Amniotic epithelial cell (primary cell): ENCODE measurements at places on chromosomes 4 and X.

- peak; percentile 36 for DNase-seq
Measured at GRCh38 chr4:69910016-69910782, 20.7 kb upstream of the CSN1S1 start.

- no peak for DNase-seq
Measured at GRCh38 chr4:150149381-150149780, 71.1 kb downstream of the DCLK2 start.

DNA sequence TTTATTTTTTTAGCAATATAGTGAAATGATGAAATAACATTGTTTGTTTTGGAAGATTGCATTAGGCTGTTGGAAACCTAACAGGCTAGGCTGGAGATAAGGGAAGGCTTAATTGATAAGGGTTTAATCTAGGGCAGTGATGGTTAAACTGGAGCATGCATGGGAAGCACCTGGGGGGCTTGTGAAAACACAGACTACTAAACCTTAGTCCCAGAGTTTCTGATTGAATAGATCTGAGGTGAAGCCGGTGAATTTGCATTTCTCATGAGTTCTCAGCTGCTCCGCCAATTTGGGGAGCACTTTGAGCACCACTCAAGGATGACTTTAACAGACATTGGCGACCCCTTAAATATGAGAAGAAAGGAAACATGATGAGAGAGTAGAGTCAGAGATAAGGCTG lies 11.5 kb downstream of the STK26 start:
- DNase-seq: no peak

GRCh38 chrX:42274151-42274550 lies 350.8 kb upstream of the CASK start:
- no peak for DNase-seq

DNA sequence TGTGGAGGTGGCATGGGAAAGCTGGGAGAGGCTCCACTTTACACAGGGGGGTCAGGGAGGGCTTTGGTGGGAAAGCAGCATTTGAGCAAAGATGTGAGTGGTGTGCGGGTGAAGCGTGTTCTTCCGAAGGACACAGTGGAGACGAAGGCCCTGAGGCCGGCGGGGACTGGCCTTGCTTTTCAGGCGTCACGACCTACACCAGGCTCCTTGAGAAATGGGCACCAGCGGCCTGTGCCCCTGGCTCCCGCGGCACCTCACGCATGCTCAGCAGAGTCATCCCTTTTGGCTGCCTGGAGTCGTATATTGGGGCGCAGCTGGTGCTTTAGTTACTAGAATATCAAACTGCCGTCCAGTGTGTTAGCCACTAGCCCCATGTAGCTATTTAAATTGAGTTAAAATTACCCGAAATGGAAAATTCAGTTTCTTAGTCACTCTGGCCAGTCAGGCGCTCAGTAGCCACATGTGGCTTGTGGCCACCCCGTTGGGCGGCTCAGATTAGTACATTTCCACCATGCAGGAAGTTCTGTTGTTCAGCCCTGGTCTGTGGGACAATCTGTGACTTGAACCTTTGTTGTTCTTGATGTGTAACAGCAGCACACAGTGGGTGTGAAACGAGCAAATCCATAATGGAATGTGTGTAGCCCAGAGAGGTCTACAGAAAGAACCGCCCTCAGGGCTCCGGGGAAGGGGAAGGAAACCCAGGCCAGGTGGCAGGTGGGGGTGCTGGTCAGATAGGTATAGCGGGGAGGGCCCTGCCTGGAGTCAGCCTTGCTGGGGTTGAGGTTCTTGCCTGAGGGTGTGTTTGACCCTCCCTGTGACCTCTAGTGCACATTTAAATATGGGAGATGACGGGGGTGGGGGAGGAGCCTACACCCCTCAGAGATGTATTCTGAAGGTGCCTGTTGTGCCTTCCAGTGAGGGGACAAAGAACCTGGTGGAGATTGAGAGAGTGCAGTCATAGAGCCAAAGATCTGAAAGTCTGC lies 30.4 kb downstream of the TBC1D14 start:
- no peak for DNase-seq

GRCh38 chr4:67549123-67549522 lies 3.8 kb upstream of the CENPC start:
- DNase-seq: peak; percentile 52

DNA sequence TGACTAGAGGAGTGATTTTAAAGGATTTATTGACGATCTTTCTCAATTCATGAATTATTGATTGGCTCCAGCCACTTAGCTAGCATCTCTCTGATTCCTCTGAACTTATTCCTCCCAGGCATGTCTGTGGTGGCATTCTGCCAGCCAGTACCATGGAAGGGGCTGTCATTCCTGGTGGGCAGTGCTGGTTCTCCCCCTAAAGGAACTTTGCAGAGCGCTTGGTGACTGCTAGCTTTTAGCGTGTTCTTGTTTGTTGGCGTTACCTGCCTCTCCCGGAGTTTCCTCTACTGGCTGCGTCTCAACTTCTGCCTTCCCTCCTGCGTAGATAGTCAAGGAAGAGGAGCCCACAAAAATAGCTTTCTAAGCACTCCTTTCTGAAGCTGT lies 19.3 kb downstream of the SRD5A3 start:
- no peak for DNase-seq

- peak; percentile 42 for DNase-seq
Measured at GRCh38 chr4:111883557-111883999, 261.7 kb upstream of the FAM241A start.

- no peak for DNase-seq
Measured at GRCh38 chr4:105281124-105281415, 134.4 kb downstream of the TET2 start.

DNA sequence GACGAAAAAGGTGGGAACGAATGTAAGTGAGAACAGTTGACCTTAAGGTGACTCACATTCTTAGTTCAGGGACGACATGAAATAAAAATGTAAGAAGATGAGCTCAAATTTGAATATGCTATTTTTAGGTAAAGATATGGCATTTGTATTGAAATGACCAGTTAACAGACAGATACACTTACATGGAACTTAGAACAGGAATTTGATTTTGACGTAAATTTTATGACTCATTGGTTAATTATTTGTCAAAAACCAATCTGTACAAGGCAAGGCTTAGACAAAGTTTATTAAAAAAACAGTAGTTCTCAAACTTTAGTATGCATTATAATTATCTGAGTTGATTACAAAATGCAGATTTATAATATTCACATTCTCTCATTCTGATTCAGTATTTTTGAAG lies 469.4 kb downstream of the CFAP47 start:
- peak; percentile 20 for DNase-seq

GRCh38 chr4:95289028-95289634 lies 259.6 kb downstream of the UNC5C start:
- peak; percentile 91 for DNase-seq

DNA sequence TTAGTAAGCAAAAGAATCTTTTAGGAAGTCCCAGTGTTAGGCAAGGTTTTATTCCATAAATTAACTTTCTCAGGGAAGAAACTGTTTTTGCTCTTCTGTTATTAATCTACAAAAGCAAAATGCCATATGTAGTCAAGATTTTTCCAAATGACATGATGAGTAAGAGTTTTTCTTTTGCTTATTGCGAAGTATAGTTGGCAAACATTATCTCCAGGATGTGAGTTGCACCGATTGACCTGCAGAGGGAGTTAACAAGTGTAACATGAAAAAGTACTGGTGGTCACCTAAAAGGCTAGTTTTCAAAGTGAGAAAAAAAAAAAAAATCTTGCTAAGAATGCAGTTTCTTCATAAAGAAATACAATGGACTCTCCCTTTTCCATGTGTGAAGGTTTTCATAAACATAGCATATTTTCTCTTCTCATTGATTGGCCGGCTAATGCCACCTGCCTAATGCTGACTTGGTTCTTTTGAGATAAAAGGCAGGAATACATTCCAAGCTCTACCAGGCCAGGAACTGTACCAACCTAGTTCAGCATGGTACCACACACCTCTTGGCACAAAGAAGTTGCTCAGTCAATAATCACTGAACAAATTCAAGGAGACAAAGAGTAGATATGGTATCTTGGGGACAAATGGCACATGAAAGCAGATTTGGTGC lies 100.2 kb downstream of the LNX1 start:
- DNase-seq: peak; percentile 95

DNA sequence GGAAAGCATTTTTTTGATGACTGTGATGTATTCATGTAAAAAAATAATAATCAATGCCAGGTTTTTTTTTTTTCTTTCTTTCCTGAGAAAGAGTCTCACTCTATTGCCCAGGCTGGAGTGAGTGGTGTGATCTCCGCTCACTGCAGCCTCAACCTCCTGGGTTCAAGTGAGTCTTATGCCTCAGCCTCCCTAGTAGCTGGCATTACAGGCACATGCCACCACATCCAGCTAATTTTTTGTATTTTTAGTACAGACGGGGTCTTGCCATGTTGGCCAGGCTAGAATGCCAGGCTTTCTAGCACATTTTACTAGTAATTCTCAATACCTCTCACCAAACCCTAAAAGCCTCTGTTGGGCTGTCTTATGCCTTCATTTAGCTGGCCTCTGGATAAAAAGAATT lies 25.7 kb downstream of the GPM6B start:
- DNase-seq: no peak

DNA sequence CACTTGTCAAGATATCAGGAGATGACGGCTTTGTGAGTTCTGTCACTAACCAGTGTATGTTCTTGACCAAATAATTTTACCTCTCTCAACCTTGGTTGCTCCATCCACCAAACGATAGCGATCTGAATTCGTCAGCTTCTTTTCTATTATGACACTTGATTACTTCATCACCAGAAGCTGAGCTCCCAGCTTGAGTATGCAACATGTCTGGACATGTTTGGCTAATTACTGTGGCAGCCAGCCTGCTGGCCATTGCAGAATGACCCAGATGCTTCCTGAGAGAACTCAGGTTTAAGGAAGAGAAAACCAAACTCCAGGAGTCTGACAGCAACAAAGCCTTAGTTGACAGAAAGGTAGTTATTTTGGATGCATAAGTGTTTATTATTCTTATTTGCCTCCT lies 46.4 kb upstream of the PARM1 start:
- peak; percentile 68 for DNase-seq

DNA sequence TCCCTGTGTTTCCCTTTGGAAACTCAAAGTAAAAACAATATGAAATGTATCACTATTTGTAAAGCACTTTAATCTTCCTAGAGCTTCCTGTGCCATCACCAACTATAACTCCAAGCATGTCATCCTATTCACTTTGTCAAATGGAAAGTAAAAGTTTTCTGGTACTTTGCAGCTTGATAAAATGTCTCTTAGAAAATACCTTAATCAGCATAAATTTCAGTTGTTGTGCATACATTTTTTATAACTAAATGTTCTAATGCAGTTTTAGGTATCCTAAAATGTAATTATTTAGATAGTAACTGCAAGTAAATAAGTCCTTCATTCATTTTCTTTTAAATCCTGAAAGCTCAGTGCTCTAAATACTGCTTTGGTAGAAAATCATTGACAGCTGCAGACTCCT lies 558.7 kb downstream of the GRID2 start:
- DNase-seq: no peak

DNA sequence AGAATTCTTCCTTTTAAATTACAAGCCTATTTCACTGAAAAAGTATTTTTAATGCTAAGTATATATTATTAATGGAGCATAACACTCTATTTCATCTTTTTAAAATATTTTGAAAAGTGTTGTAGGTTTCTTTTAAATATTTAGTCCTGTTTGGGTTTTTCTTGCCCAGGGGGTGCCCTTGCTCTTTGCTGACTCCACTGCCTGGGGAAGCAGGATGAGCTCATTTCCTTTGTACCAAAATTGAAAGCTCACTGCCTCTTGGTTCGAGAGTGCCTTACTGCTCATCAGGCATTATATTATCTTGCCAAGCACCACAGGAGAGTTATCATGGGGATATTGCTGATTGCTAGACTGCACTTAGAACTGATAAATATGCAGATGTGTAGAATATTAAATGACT lies 819.2 kb downstream of the PCDH18 start:
- peak; percentile 32 for DNase-seq

- DNase-seq: no peak
Measured at GRCh38 chr4:85790582-85790981, 315.6 kb downstream of the ARHGAP24 start.

DNA sequence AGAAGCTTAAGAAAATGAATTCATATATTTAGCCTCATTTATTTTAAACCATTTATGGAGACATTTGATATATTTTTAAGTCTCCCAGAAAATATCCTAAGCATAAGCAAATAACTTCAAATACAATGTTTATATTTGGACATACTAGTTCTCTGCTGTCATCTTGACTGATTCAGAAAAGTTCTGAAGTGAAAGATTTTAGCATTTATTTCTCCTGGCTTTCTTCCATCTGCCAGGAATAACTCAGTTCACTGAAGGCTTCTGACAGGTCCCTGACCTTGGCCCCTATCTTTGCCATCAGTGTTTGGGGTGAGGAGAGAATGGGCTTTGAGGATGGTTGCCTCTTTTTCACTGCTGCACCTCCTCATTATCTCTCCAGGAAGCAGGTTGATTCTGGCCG lies 115.7 kb downstream of the SLIT2 start:
- no peak for DNase-seq
